ENCODE measurements at places on chromosomes 11 and 22. TPM values are rescaled to one million over a fixed set of nuclear protein-coding genes. Genes with fewer than 3 reads are reported as not detected.

DNA sequence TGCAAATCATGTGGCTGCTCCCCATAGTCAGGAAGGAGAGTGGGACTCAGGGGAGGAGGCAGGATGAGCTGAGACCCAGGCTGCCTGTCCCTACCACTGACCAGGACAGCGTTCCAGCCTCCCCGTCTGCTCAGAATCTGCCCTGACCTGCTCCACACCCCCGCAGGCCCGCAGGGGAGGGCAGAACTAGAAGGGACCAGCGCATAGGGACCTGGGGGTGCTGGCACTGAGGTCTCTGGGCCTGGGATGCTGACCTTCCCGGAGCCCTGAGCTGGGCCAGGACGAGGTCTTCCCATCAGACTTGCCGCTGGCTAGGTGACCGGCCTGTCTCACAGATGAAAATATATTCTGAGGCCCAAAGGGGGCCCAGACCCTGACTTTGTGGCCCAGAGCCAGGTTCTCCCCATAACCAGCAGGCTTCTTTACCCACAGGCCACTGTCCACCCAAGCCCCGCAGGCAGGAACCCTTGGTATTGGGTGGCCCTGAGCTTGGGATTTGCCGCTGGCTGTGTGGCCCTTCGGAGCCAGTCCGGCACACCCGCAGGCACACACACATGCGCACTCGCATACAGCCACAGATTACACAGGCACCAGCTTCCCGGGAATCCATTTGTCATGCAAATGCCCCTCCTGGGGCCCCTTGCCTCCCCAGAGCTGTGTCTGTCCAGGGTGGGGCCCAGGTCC is 13.8 kb upstream of the PIM3 start:
- no peak for DNase-seq
- peaks cover 3% of the 10 kb centered on the region for H3K36me3 ChIP-seq
- H3K4me1 ChIP-seq = peaks cover 11% of the 10 kb centered on the region
- no peaks in the 10 kb centered on the region for H3K27me3 ChIP-seq
- H3K4me3 ChIP-seq = no peak overlapping the region

The OR2AG2 gene
- total RNA-seq = not detected

DNA sequence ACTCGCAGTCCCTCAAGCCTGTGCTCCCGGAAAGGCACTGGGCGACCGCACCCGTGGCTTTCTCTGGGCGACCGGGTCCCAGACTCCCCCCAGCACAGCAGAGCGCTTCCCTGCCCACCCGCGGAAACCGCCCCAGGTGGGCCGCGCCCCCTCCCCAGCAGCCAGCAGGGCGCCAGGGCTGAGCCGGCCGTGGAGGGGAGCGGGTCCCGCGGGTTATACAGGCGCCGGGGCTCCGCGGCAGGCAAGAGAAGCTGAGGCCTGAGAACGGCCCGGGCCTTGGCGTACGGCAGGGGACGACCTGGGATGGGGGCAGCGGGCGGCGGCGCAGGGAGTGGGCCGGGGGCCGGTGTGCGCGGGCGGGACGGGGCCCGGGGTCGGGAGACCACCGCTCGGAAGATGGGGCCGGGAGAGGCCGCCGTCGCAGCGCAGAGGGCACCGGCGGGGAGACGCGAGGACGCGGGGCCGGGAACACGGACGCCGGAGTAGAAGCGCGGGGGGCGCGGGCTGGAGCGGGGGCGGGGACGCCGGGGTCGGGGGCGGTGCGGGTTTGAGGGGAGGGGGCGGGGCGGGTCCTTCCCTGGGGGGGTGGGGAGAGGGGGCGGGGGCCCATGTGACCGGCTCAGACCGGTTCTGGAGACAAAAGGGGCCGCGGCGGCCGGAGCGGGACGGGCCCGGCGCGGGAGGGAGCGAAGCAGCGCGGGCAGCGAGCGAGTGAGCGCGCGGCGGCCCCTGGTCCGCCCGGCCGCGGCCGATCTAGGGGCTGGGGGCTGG is at the start of gene MDK:
MDK (plus strand) TSS at position 622 of the 771 bp plus-strand sequence. CDS start 389 bp downstream, outside the sequence.
- H3K4me1 ChIP-seq = peaks cover 11% of the 10 kb centered on the region
- no peak for DNase-seq
- peaks cover 28% of the 10 kb centered on the region for H3K36me3 ChIP-seq
- H3K27me3 ChIP-seq = peaks cover 20% of the 10 kb centered on the region
- peak within 1 kb of the TSS; percentile 69 for H3K4me3 ChIP-seq

The TRPM5 gene
- not detected for total RNA-seq

DNA sequence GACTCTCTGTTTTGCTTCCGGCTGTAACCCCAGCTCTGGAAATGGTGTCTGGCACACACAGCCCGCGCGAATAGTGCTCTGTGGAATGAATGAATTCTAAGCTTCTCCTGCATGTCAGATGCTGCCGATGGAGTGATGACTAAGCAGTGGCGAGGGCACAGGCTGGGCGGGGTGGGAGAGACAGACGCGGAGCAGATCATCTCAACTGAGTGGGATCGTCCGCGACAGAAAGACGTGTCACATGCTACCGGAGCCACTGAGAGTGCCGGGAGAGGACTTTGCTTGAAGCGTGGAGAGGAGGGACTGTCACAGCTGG is 334.5 kb downstream of the CTTN start:
- H3K36me3 ChIP-seq = no peaks in the 10 kb centered on the region
- peak overlapping the region; percentile 65 for H3K27ac ChIP-seq

- H3K4me1 ChIP-seq = no peaks in the 10 kb centered on the region
- H3K36me3 ChIP-seq = peaks cover 2% of the 10 kb centered on the region
- no peak overlapping the region for H3K27ac ChIP-seq
- no peak for DNase-seq
- H3K27me3 ChIP-seq = no peaks in the 10 kb centered on the region
Observed at GRCh38 chr11:78363024-78363619, 54.5 kb downstream of the GAB2 start.

The YAP1 gene
- not detected for total RNA-seq

The PANX2 gene
- total RNA-seq = 0.10 TPM
